ENCODE measurements at places on chromosomes 3 and 15. TPM values are rescaled to one million over a fixed set of nuclear protein-coding genes. Genes with fewer than 3 reads are reported as not detected.

The PIGB gene
- total RNA-seq, result 26.2 TPM

The RAD51 gene
- 4.3 TPM for total RNA-seq

The GOLGA6L4 gene
- 1.1 TPM for total RNA-seq

The TP53BP1 gene
- 22.1 TPM for total RNA-seq

The TMEM42 gene
- total RNA-seq, result 17.2 TPM

DNA sequence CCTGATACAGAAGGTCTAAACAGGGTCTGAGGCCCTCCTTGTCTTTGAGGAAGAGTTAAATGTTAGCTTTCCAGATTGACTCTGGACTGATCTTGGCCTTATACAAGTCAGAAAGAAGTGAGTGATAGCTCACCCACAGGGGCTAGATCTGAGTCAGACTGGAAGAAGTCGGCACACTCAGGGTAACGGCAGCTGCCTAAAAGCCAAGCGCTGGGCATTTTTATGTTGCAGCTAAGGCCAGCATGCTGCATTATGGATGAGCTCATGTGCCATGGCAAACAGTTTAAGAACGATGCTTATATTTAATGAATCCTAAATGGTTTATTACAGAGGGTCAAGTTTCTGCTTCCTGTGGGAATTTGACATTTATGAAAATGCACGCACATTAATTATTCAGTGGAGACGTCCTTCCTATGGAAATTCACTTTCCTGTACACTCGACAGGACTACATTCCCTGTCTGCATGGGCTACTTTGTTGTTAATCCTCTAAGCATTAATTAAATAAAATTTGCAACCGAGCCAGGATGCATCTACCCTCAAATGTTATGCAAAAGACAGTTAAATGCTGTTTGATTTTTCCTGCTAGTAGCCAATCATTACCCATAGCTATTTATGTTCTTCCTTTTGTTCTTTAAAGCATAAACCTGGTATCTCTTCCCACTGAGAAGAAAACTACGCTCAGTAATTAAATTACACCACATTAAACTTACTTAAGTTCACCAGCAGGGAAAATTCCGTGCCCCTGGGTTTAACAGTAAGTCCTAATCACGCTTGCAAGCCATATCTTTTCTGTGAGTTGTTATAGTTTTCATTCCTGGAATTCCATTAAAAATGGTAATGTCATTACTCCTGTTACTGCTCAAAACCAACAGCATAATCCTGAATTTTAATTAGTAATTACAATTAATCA is 762.7 kb upstream of the CFAP20DC start:
- DNase-seq, result no peak

GRCh38 chr15:42772144-42772543 is 35.2 kb upstream of the CDAN1 start:
- DNase-seq, result no peak

DNA sequence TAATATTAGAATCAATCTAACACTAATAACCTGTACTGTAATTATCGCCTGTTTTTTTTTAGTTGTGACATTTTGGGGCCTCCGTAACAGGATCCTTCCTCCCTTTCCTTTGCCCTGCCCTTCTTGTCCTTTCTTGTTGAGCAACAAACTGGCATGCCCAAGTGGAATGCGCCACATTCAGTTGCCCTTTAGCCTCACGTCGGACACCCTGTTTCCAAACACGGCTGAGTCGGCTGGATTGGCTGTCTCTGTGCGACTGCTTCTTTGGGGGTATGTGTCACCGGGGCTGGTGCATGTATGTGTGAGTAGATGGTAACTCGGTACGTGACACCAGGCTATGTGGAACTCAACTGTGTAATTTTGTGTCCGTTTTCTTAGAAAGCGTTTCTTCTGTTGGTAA is 24.1 kb downstream of the TRAK1 start:
- no peak for DNase-seq

DNA sequence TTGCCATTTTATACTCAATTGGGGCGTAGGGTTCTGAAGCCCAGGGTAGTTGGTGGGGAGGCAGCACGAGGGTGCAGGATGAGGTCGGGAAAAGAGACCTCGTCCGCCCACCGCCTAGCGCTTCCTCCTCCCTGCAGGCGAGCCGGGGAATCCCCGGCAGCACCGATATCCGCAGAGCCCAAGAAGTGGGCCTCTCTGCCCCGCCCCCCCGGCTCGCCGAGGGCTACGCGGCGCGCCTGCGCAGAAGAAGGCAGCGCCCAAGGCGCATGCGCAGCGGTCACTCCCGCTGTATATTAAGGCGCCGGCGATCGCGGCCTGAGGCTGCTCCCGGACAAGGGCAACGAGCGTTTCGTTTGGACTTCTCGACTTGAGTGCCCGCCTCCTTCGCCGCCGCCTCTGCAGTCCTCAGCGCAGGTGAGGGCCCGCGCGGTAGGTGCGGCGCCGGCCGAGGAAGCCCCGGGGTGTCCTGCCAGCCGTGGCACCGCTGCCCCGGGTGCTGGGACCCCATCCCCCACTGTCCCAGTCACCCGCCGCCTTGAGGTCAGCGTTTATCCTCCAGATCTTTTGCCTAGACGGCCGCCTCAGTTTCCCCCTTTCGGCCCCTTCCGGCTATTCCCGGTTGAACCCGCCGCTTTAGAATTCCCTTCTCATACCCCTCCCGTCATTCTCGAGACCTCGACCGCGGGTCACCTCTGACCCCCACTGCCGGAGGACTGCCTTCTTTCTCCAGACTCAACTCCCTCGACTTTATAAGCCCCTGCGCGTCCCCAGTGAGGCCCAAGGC is at the start of gene ALAS1:
Gene ALAS1 (plus strand): TSS at position 319 of the 784 bp plus-strand sequence. CDS start 1,082 bp downstream, outside the sequence.
- peak; percentile 76 for DNase-seq

- no peak for DNase-seq
Measured at GRCh38 chr3:50133283-50133615, 21.9 kb upstream of the SEMA3F start.

DNA sequence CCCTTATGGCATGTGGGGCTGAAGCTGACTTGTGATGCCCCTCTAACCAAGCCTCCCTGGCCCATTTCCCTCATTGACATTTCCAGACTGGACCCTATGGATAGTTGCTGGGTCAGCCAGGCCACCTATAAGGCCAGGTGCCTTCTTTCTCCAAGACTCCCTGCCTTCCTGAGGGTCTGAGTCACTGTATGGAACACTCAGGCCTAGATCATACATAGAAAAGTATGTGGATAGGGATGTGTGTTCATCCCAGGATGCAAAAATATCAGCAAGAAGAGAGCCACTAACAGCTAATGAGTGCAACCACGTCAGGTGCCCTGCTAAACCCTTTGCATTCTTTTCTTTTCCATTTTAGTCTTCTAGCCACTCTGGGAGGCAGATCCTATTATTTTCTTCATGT is 168.4 kb upstream of the WNT5A start:
- no peak for DNase-seq

DNA sequence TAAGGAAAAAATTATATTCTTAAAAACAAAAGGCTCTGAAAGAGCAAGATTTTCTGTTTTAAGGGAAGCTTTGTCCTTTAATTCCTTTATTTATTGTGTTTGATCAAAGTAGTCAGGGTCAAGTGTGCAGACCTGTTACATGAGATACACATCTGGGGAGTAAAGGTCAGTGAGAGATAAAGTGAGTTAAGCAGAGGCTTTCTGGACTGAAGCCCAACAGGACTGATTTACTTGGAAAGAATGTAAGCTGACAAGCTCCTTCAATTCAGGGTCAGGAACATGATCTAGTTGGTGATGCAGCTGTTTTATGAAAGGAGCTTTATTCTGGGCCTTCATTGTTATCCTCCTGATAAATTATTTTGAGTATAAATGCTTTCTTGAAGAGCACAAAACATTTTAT is 20.7 kb upstream of the OTOL1 start:
- no peak for DNase-seq

DNA sequence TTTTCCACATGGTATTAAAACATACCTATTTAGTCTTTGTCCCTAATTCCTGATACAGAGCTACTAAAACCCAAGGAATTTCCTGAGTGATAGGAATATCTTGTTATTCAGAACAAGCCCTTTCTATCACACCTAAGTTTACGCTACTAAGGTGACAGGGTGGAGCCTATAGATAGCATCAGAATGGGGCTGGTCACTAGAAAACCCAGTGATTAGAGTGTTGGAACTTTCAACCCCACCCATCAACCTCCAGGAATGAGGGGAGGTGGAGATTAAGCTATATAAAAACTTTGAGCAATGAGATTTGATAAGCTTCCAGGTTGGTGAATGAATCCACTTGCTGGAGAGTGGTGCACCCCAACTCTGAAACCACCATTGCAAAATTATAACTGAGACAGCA is 62.1 kb upstream of the RNU6-1 start:
- DNase-seq, result no peak

DNA sequence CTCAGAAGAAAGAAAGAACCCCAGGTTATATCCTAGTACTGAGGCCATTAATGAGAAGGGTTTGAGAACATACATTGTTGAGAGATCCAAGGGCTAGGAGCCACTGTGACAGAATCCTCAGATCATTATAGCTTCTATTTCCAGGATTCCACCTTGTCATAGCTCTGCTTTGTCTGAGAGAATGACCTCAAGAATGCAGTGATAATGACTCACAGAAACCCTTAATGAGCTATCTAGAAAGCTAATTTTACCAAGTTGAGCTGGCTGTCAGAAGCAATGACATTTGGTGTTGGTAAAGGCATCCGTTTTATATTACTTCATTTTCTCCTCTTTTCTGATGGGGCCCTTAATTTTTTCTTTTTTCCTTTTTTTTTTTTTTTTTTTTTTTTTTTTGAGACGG is 10.9 kb downstream of the TRIP4 start:
- no peak for DNase-seq

DNA sequence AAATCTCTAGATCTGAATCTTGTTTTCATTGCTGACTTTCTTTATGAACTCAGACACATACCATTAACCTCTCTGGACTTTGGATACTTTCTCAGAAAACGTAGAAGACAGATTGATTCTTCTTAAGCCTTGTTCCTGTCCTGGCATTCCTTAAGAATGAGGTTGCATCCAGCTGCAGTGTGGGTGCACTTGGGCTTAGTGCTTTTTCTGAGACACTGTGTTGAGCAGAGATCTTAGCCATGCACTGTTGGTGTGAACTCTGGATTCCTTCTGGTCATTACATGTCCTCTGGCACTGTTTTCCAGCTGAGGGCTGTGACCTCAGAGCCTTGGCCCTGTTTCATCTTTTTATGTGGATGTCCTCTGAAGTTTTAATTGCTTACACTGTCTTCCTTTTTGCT is 428.3 kb downstream of the CNTN4 start:
- DNase-seq, result no peak

DNA sequence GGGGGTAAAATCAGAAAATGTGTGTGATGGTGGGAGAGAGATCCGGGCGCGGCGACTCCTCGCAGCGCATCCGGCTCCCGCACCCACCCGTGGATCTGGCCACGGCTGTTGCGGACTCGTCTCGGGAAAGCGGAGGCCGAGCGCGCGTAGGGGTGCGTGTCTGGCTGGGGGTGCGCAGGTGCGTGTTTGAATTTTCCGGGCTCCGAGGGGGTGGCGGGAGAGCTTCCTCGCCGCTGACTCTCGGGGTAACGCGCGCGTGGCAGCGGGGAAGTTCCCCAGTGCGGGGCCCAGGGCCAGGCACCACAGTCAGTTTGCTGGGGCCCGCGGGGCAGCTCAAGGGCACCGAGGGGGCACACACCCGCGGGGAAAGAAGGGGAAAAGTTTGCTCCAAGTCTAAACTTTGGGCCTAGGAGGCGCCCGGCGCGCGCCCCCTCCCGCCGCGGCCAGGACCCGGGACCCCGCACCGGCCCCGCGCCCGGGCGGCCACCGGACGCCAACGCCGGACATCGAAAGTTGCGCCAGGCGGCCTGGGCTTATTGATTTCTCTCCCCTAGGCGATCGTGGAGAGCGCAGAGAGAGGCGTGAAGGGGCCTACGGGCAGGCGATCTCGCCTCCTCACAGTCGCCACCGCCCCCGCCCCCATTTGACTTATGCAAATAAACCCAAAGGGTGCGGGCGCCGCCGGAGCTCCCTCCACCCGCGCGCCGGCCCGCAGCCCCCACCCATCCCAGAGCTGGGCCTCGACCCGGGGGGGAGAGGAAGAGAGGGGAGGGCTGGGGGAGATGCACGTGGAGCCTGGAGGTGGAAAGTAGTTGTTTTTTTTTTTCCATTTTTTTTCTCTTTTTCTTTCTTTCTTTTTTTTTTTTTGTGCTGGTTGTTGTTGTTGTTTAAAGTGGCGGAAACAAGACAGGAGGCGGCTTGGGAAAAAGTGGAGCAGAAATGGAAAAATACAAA is 639 bp downstream of the FOXP1 start:
- DNase-seq, result no peak

- DNase-seq, result no peak
Measured at GRCh38 chr3:86973440-86973839, 17.5 kb downstream of the VGLL3 start.

DNA sequence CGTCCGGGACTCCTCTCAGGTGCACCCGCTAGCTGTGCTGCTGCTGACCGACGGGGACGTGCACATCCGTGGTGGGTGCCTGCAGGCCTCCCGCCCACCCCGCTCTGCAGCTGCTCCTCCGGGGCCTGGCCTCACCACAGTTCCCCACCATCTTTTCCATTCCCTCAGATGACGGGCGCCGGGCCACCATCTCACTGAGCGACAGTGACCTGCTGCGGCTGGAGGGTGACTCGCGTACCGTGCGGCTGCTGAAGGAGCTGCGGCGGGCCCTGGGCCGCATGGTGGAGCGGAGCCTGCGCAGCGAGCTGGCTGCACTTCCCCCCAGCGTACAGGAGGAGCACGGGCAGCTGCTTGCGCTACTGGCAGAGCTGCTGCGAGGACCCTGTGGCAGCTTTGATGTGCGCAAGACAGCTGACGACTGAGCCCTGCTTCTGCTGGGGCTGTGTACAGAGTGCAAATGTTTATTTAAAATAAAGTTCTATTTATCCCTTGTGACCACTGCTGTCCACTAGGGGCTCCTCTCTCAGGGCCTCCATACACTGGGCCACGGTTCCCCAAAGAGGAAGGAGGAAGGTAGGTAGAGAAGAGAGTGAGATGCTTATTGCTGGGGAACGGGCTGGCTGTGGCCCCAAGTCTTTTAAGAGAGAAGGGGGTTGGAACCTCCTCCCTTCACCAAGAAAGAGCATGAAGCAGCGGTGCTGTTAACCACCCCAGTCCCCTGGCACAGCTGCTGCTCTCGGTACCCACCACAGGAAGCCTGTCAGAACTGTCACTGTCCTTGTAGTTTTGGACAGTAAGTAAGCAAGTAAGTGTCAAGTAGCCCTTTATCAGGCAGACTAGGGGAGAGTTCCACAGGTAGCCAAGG is 47.0 kb downstream of the DHX30 start:
- peak; percentile 27 for DNase-seq

DNA sequence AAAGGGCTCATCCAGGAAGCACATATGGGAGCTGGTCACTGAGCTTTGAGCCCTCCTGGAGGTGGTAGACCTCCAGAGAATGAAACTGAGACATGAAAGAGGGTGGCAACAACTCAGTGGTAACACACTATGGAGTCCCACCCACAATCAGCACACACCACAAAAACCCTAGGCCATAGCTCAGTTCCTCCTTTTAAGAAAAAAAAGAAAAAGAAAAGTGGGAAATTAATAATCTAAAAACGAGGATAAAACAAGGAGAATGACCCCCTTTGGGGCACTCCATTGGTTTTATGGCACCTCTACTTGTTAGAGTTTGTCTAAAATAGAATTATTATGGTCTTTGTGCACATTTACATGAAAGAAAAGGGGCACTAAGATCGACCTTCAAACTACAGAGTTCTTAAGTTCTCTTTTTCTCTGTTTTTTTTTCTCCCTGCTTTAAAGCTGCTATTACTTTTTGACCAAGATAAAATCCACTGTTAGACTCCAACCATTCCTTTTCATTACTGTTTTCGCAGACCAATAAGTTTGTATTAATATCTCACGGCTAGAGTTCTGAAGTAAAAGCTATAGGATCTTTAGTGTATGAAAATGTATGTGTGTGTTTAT is 40.2 kb upstream of the ZBTB20 start:
- DNase-seq, result no peak
